ENCODE measurements at places on chromosomes 6 and 20. TPM values are rescaled to one million over a fixed set of nuclear protein-coding genes. Genes with fewer than 3 reads are reported as not detected.
A peak's percentile ranks its signal among the peaks of the same experiment; 100 is the strongest.

GRCh38 chr6:111450636-111451035 lies 32.4 kb downstream of the REV3L start:
- DNase-seq, result no peak

- DNase-seq, result peak; percentile 17
Measured at GRCh38 chr6:19210849-19211590, 626.1 kb upstream of the ID4 start.

Gene GRIK2
- total RNA-seq, result not detected

DNA sequence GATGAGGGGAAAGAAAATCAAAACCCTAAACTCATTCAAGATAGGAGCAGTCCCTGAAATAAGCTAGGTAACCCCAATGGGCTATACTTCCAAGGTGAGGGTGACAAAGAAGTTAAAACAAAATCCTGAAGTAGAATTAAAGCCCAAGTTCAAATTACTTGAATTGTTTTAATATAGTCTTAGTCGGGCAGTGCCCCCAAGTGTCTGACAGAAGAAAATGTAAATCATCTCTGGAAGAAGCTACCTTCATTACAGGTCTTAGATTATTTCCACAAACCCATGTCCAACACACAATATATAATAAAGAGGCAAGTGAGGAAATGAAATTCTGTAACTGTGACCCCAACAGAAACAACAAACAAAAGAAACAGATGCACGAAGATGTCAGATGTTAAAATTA lies 36.8 kb upstream of the L3MBTL3 start:
- no peak for DNase-seq

DNA sequence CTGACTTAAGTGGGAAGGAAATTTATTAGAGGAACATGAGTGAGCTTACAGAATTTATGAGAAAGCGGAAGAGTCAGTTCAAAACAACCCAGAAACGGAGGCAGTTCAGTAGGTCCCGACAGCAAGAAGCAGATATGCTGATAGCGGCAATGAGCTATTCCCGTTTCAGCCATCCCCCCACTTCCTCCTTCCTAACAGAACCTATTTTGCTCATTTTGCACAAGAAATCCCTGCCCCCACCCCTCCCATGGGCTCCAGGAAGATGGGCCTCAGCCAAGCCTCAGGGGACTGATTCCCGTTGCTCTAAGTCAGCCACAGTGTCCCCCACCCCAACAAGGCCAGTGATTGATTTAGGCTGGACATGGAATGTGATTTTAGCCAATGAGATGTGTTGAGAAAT lies 157.5 kb downstream of the CEBPB start:
- DNase-seq, result no peak

GRCh38 chr6:169097381-169097959 lies 156.2 kb downstream of the THBS2 start:
- DNase-seq, result no peak

Gene MLIP
- total RNA-seq, result not detected

Gene CALHM6
- 11.2 TPM for total RNA-seq

Gene SYCP2L
- not detected for total RNA-seq

DNA sequence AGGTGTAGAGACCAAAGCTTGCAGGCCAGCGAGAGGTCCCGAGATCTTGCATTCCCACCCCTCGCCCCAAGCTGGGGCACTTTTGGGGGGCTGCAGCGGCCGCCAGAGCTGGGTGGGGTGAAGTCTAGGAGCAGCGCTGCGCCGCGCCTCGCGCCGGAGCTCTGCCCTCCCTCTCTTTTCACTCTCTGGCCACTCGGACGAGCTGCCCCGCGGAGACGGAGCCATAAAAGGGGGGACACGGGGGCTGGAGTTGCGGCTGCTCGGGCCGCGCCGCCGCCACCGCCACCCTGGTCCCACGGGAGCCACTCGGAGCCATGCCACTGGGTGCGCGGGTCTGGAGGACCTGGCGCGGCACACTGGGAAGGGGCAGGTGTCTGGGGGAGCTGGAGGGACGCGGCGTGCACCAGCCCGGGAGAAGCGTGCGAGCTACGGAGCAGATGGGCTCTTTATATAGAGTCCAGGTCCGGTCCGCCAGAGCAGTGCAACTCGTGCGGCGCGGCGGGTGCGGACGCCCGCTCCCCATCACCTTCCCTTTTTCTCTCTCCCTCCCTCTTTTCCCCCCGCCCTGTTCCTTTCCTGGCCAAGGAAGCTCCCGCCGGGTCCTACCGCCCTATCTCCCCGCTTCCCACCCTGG lies 687 bp upstream of the HTR1B start:
- no peak for DNase-seq

DNA sequence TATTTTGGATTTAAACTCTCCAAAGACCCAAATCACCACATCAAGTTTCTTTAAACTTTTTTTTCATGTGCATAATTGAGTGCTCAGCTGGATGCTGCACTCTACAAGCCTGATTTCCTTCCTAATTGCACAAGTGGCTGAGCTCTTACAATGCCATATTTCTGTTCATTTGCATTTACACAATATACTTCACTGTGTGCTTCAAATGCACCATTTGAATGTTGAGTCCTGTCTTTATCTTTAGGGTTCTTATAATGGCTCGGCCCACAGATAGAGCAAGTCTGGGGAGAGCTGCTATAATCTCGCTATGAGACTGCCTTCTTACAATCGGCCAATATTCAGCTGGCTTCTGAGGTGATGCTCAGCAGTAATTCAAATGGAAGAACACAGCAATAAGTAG lies 200.6 kb upstream of the MAP3K7 start:
- no peak for DNase-seq

DNA sequence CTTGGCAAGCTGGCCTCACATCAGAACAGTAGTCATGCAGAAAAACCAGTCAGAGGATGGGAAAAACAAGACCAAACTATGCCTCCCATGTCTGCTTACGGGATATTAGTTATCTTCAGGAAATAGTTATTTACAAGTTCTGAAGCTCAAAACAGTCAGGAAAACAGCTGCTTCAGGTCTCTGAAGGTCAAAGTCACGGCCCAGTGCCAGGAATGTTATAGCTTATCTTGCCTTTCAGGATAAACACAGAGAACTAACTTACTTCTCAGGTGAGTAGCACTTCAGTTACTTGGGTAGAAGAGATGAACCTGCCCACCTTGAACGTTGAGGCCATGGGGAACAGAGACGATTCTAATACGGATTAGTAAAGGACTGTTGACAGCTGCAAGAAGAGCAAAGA lies 310.7 kb downstream of the KIF16B start:
- no peak for DNase-seq

Gene REM1
- total RNA-seq, result not detected

Gene TGM3
- not detected for total RNA-seq

- DNase-seq, result peak; percentile 46
Measured at GRCh38 chr6:170279977-170280688, 10.7 kb downstream of the DLL1 start.

DNA sequence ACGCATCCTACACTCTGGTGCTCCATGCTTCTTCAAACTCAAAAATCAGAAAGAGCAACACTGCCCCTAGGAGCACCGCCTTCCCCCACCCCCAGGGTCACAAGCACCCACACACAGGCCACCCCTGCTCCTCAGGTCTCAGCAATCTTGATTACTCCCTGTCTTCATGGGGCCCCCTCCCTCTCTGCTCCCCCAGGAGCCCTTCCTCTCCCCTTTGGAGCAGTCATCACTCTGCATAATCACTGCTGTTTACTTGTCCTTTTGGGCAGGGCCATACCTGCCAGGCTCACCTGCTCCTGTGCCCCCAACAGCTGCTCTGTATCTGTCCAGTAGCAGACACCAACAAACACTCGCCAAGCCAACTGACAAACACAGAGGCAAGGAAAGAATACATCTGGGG lies 7.6 kb upstream of the SYNDIG1 start:
- no peak for DNase-seq

- no peak for DNase-seq
Measured at GRCh38 chr6:14440940-14441781, 323.6 kb downstream of the CD83 start.

Gene BTN2A1
- total RNA-seq, result 28.2 TPM

DNA sequence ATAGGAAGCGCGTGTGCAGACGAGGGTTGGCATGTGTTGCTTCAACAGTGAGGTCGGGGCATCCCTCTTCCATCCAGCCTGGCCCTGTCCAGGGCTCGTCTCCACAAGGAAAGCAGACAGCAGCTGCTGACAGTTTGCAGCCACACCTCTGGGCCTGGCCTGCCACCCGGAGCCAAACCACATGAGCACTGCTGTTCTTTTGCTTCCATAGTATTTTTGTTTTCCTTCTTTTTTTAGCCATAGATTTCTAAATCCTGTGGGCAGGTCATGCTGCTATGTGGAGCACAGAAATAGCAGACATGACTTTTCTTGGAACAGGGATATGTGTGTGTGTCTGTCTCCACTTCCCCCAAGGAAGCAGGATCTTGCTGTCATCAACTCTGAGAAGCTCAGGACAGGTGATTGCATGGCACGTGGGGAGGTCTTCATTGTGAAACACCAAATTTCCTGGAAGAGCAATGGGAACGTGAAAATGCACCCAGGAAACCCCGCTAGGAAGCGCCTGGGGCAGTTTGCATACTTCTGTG lies 167.4 kb downstream of the DTNBP1 start:
- DNase-seq, result no peak

DNA sequence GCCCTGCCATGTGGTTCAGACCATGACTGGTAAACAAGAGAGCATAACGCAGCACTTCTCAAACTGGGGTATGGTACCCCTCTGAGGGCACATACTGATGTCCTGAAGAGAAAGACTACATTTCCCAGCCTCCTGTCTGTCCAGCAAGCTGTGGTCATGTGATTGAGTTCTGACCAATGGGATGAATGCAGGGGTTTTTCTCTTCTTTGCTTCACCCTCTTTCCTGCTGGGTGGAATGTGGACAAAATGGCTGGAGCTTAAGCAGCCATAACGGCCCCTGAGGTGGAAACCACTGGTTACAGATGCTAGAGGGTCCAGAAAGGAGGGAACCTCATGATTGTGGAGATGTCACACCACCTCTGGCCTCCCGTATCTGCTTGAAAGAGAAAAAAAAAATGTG lies 19.4 kb upstream of the KCNB1 start:
- DNase-seq, result no peak

- DNase-seq, result no peak
Measured at GRCh38 chr6:106746652-106747051, 117.3 kb downstream of the QRSL1 start.

- peak; percentile 72 for DNase-seq
Measured at GRCh38 chr6:98845211-98846020, 11.0 kb downstream of the POU3F2 start.

Gene MEI4
- total RNA-seq, result not detected

DNA sequence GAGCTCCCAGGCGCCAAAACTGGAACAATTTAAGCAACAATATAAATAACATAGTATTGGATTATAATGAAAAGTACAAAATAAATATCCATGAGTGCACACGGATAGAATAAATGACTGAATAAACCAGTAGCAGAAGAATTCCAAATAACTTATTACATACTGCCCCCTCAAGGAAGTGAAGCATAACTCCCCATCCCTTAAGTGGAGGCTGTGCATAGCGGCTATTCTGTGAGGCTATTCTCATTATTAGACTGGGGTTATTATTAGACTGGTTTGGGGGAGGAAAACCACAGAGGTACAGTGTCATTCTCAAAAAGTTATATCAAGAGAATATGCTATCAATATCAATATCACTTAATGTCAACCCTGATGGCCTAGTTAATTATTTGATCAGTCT lies 94.4 kb upstream of the SIRPA start:
- no peak for DNase-seq

DNA sequence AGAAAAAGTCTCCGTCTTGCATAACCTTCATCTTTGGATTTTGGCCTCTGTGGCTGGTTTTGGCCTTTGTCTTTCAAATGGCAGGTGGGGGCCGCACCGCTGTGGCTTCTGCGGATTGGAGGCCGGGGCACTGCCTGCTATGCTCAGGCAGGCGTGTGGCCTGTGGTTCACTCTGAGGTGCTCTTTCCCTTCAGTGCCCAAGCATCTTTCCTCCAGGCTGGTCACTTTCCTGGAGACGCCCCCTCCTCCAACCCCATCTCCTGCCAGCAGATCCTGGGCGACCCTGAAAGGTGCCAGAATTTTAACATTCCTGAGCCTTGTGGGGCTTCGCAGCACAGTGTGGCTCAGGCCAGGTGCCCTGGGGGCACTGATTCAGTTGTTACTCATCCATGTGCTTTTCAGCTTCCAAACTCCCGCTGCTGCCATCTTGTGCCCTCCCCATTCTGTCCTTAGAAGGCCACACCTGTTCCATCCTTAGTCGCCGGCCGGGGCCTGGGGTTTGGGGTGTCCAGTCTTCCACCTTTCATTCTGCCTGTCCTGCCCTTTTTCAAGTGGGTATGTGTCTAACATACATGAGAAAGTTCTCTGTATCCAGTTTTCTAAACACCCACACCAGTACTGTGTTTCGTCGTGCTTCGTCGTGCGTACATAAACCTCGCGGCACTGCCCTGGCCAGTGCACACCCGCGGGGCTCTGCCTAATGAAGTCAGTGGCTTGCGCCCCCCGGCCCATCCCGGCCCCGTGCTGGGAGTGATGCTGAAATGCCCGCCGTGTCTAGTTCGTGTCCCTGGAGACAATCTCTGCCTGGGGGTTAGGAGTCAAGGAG lies 12.1 kb downstream of the SS18L1 start:
- no peak for DNase-seq

- no peak for DNase-seq
Measured at GRCh38 chr6:16872543-16873235, 111.4 kb upstream of the ATXN1 start.

DNA sequence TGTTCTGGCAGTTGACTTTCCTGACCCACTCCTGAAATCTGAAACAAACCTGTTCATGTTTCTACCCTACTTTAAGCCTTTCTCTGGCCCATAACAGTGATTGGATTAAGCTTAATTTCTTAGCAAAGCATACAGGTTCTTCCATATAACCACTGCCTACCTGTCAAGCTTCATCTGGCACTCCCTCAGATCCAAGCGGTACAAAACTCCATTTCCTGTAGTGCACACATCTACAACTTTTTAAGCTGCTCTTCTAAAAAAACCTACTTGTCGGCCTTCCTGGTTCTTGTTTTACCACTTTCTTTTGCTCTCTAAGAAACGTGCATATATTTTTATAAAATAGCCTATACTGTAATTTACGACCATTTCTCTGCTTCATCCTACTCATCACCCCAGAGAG lies 916 bp upstream of the PPP1R11 start:
- DNase-seq, result no peak

Gene GJA10
- total RNA-seq, result 3.4 TPM

GRCh38 chr20:62358171-62359042 lies 8.7 kb downstream of the LAMA5 start:
- no peak for DNase-seq

- no peak for DNase-seq
Measured at GRCh38 chr6:142829556-142829955, 115.4 kb downstream of the HIVEP2 start.

Gene SOX18
- total RNA-seq, result 0.25 TPM

Gene KIF6
- not detected for total RNA-seq

GRCh38 chr20:6055161-6055783 lies 1.4 kb upstream of the LRRN4 start:
- DNase-seq, result no peak

- DNase-seq, result peak; percentile 60
Measured at GRCh38 chr6:15296735-15297134, 50.9 kb downstream of the JARID2 start.

Gene RRAGD
- total RNA-seq, result 11.3 TPM

Gene BYSL
- total RNA-seq, result 23.9 TPM

GRCh38 chr20:54716174-54716747 lies 240.9 kb downstream of the DOK5 start:
- no peak for DNase-seq

GRCh38 chr6:157046776-157047175 lies 269.6 kb downstream of the ARID1B start:
- DNase-seq, result no peak

GRCh38 chr20:57396984-57397692 lies 5.9 kb downstream of the RBM38 start:
- DNase-seq, result no peak

Gene MACROD2
- not detected for total RNA-seq

GRCh38 chr6:64146876-64147275 lies 511.3 kb downstream of the PHF3 start:
- DNase-seq, result no peak

- no peak for DNase-seq
Measured at GRCh38 chr6:1597924-1598323, 11.8 kb upstream of the FOXC1 start.
